ENCODE measurements at places on chromosomes 1 and 21.
A peak's percentile ranks its signal among the peaks of the same experiment; 100 is the strongest.

- no peak for DNase-seq
Measured at GRCh38 chr1:208737922-208738321, 493.7 kb upstream of the PLXNA2 start.

GRCh38 chr1:201266774-201267173 is 16.5 kb upstream of the PKP1 start:
- DNase-seq, result peak; percentile 82

- DNase-seq, result no peak
Measured at GRCh38 chr1:53956308-53957168, 10.4 kb downstream of the LRRC42 start.

- no peak for DNase-seq
Measured at GRCh38 chr1:86472767-86473166, 4.0 kb downstream of the CLCA1 start.

DNA sequence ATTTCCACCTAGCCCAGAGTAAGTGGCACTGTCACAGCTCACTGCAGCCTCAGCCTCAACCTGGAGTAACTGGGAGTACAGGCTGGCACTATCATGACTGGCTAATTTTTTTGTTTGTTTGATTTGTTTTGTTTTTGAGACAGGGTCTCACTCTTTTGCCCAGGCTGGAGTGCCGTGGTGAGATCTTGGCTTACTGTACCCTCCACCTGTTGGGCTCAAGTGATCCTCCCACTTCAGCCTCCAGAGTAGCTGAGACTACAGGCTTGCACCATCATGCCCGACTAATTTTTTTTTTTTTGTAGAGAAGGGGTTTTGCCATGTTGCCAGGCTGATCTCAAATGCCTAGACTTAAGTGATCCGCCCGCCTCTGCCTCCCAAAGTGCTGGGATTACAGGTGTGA is 2.5 kb downstream of the UCK2 start:
- no peak for DNase-seq

GRCh38 chr1:71294178-71294577 is 213.3 kb upstream of the ZRANB2 start:
- no peak for DNase-seq

GRCh38 chr1:179955287-179955680 is 674 bp downstream of the CEP350 start:
- no peak for DNase-seq

- DNase-seq, result no peak
Measured at GRCh38 chr1:235938709-235939479, 72.2 kb upstream of the LYST start.

DNA sequence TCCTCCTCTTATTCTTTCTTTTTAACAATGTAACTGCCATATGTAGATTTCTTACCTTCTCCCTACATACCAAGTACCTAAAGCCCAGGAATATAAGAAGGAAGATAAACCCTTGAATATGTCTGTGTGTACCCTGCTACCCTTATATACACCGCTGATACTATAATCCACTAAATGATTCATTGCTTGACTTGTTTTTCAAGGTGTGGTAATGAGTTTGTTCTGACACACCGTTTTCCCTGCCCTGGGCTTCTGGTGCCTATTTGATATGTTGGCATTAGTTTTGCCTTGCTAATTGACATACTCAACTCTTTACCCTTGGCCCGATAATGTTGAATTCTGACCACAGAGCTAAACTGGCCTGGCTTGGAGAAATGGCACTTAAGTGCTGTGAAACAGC is 64.3 kb downstream of the IL23R start:
- DNase-seq, result no peak

DNA sequence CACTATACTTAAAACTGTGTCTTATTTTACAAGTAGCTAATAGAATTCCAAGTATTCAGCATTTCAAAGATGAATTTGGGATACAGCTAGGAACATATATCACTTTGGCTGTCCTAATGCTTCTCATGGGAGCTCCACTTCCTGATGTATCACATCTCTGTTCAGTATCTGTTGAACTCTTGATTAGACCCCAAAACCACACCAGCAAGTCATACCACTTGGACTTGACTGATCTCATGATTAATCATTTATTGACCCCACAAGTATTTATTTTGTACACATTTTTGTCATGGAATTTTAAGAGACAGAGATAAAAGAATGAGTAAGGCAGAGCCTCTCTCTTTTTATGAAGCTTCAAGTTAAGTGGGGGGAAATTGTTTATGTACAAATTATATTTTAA is 30.0 kb downstream of the TMPRSS15 start:
- DNase-seq, result no peak

DNA sequence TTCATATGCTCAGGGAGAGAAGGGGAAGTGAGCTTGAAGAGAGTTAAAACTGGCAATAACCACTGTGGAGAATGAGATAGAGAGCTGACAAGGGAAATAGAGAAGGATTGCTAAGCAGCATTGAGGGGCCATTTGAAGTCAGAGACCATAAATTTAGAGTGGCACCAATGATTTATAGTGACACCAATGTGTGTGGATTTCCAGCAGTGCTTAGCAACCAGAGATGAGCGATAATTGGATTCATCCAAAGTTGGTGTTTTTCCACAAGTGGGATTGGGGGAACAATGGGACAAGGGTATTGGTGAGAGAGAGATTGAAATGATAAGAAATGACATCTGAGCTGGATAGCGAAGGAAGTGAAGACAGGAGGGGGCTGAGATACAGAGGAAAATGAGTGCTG is 114.1 kb downstream of the C1orf94 start:
- no peak for DNase-seq

DNA sequence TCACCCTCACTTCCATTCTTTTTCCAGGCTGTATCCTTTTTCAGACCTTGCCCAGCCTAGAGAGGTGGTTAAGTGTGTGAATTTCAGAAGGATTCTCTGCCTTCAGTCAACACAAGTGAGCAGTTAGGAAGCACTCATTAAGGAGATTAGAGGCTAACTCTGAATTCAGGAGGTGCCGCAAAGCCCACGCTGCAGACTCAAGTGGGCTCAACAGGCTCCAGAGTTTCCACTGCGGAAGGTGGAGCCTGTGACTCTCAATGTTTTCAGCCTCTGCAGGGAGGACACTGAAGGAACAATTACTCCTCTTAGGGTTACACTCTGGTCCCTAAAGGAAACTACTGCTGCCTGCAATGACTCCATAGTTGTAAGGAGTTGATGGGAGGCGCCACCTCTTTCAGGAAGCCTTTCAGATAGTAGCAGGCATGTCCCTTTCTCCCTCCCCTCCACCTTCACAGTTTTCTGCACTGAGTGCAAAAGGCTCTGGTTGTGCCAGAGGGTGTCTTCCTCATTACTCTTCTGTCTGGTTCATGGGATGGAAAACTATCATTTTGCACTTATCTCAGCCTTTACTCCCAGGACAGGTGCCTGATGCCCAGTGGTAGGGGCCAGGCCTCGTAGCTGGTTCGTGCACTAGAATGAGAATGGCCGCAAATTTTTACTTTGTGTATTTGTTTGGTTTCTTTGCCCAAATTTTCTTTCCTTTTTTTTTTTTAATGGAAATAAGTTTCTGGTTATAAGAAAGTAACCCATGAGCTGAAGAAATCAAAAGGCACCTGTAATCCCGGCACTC is 55.2 kb upstream of the SELENON start:
- DNase-seq, result no peak

DNA sequence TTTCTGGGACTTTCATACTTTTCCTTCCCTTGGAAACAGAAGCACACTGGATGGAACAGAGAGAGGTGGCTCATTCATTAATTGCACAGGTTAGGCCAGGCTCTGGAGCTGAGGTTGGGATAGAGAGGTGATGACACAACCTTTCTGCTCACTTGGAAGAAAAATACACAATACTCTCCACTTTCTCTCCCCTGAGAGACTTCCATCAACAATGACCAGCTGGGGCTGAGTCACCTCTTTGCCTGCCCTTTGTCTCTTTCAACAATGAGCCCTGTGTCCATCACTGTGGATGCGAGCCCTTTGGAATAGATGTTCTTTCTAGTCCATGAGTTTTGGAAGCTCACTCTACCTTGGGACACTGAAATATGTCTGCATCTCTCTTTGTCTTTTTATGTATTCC is 43.1 kb downstream of the ATP2B4 start:
- DNase-seq, result no peak

DNA sequence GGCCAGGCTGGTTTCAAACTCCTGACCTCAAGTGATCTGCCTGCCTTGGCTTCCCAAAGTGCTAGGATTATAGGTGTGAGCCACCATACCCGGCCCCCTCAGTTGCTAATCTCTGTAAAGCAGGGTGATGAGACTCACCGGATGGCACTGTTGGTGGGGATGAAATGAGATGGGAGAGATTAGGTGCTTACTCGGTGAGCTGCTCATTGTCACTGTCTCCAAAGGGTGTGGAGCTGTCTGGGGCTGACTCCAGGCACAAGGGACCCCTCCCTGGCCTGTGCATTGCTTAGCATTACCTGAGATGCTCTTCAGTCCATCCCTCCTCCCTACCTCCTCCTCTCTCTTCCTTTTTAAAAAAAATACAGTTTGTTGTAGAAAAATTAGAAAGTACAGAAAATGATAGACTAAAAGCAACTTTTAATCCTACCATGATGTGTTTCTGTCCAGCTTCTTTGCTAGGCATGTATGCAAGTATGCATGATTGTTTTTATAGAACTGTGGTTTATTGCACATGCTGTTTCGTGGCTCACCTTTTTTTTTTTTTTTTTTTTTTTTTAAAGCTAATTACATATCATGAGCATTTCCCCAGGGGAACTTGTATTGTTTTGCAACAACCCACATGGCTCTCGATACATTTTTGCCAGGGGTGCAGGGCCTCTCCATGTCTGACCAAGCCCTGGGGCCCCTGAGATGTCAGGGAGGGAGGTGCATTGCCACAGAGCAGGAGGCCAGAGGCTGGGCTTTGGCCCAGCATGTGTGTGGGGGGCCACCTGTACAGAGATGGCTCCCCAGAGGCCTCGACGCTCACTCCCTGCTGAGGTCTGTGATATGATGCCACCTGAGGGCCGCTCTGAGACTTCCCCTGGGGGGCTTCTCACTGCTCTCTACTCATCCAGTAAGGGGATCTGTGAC is 55.4 kb downstream of the ARHGEF10L start:
- DNase-seq, result no peak

- no peak for DNase-seq
Measured at GRCh38 chr1:221419513-221420095, 322.3 kb downstream of the DUSP10 start.

DNA sequence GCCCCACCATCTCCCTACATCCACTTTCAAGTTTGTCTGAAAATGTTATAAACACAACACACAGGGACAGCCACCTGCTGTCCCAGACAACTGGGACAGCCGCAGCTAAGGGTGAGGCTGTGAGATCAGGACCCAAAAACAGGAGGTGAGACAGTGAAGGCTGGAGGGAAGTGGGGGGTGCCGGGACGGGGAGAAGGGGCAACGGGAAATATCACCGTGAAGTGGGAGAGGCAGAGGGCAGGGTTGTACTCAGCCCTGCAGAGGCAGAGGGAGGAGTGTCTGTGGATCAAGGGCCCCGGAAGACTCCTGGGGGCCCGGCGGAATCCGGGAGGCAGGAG is 114.4 kb downstream of the CASZ1 start:
- DNase-seq, result no peak

- DNase-seq, result no peak
Measured at GRCh38 chr1:209810783-209811182, 4.8 kb upstream of the IRF6 start.

GRCh38 chr1:213586587-213586972 is 401.2 kb upstream of the PROX1 start:
- DNase-seq, result no peak

DNA sequence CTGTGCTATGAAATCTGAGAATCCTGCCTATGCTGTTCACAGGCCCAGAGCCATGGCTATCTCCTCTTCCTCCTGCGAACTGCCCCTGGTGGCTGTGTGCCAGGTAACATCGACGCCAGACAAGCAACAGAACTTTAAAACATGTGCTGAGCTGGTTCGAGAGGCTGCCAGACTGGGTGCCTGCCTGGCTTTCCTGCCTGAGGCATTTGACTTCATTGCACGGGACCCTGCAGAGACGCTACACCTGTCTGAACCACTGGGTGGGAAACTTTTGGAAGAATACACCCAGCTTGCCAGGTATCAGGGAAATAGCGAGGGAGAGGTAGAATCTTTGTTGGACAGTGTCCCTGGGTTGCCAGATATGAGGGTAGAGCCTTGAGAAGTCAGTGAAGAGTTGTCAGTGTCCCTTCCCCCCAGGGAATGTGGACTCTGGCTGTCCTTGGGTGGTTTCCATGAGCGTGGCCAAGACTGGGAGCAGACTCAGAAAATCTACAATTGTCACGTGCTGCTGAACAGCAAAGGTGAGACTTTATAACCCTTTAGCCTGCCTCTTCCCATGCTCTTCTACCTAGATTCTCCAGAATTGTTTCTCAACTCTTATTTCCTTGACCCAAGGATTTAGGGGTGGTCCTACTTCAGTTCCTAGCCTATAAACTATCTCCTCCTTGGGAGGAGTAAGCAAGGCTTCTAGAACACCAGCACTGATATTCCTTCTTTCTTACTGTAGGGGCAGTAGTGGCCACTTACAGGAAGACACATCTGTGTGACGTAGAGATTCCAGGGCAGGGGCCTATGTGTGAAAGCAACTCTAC is 1.4 kb downstream of the NIT1 start:
- no peak for DNase-seq

- DNase-seq, result peak; percentile 4
Measured at GRCh38 chr1:187051618-187052232, 223.0 kb downstream of the PLA2G4A start.

- no peak for DNase-seq
Measured at GRCh38 chr1:94321662-94322061, 84.3 kb upstream of the ARHGAP29 start.

- no peak for DNase-seq
Measured at GRCh38 chr1:110186558-110186957, 23.6 kb upstream of the KCNC4 start.

DNA sequence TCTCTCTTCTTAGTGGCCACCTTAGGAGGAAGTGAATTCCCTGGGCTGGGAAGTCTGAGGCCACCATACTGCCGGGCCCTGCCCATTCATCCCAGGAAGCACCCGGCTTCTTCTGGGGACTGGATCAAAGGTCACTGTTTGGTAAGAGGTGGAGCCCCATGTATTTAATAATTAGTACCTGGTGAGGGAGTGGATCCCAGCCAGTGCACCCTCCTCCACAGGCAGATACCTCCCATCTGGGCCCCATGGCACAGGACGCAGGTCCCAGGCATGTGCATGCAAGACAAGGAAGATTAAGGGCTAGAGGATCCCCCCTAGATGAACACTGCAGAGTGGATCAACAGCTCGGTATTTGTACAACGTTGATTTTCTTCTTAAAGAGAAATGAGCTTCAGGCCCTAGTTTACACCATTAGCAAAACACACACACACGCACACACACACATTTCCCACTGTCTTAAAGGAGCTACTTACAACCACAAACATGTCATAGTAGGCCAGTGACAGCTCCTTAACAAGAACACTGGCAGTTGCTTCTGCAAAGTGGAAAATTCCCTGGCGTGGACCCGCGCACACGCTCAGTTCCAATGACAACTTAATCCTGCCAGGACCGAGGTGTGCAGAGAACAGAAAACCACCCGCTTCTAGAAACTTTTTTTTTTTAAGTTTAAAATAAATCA is 90.7 kb downstream of the MRPL37 start:
- no peak for DNase-seq

- DNase-seq, result no peak
Measured at GRCh38 chr1:14625996-14626395, 27.5 kb downstream of the KAZN start.
